ENCODE measurements at places on chromosomes 16 and 17.

DNA sequence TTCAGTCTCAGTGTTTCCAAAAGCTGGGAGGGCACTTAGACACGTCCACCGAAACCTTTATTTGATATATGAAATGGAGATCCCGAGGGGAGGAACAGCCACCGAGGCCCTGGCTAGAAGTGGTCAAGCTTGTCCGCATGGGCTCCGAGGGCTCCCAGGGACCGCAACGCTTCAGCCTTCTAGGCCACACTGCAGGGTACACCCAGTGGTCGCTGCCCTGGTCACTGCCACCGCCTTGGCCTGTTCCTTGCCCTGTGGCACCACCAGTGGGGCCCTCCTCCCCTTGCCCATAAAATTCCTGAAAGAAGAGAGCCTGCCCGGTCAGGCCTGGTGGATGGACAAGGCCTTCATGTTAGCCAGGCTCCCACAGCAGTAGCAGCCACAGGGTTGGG, 43.8 kb upstream of the SMPD3 start:
- no peak for DNase-seq

- DNase-seq, result no peak
Observed at GRCh38 chr17:19573075-19573474, 39.4 kb downstream of the SLC47A1 start.

DNA sequence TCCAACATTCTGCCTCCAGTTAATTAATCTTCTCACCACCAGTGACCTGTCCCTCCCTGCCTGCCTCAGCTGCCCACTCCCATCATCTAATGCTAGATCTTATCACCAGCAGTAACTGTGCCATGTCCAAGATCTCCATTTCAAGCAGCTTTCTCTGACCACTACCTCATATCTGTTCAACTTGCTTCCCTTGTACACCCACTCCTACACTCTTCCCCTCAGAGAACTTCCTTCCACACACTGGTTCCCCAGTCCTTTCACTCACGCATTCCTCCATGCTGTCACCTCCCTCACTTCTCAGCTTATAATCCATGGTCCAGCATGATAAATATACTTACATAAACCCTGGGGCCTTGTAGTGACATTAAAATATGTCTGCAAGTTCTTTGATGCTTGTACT, 31.8 kb upstream of the DYNLL2 start:
- no peak for DNase-seq

- no peak for DNase-seq
Observed at GRCh38 chr17:76156662-76156991, 15.6 kb upstream of the FOXJ1 start.

- no peak for DNase-seq
Observed at GRCh38 chr17:78026381-78026780, 67.9 kb downstream of the TNRC6C start.

- DNase-seq, result no peak
Observed at GRCh38 chr17:32783602-32784001, 93.3 kb downstream of the MYO1D start.

- no peak for DNase-seq
Observed at GRCh38 chr16:84803146-84803545, 16.6 kb upstream of the CRISPLD2 start.

DNA sequence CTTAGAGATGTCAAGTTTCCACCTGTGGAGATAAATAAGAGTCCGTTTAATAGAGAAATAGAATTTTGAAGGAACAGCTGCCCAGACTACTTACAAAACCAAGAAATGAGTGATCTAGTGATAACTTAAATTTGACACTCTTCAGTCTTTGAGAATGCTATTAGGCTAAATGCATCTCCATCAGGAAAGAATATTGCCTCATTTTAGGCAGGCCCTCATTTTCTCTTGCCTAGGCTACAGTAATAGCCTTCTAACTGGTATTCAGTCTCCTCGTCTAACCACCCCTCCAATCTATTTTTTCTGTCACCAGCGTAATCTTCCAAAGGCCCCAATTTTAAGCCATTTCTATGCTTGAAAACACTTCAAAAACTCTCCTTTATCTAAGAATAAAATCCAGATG, 537.8 kb upstream of the CA10 start:
- no peak for DNase-seq

GRCh38 chr17:40316571-40317344, 7.8 kb downstream of the RARA start:
- no peak for DNase-seq

GRCh38 chr16:66382171-66382965, 15.9 kb downstream of the CDH5 start:
- DNase-seq, result no peak

DNA sequence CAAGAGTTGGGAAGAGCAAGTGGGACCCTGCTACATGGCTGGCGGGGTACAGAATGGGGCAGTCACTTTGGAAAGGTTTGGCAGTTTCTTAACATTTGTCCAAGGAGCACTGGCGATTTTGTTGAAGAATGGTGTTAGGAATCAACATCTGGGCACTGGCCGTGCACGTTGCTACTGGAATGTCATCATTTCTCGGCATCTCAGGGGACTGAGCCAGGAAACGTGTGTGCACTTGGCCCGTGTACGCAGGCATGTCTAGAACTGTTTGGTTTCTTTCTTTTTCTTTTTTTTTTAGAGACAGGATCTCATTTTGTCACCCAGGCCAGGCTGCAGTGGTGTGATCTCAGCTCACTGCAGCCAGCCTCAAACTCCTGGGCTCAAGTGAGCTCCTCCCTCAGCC, 17.3 kb upstream of the FOXK2 start:
- no peak for DNase-seq

DNA sequence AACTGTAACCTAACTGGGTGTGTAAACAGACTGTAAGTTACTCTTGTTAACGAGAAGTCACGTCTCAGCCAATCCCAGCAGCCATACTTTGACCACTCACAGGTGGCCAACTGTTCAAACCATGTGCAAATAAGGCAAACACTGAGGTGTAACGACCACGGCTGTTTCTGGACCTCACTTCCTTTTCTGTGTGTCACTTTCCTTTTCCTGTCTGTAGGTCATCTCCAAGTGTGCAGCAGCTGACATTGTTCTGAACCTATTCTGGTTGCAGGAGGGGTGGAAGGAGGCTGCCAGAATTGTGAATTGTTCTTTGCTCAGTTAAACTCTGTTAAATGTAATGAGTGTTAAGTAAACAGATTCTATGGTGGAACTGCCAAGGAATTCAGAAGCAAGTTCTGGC, 627.4 kb downstream of the KCNJ2 start:
- no peak for DNase-seq

DNA sequence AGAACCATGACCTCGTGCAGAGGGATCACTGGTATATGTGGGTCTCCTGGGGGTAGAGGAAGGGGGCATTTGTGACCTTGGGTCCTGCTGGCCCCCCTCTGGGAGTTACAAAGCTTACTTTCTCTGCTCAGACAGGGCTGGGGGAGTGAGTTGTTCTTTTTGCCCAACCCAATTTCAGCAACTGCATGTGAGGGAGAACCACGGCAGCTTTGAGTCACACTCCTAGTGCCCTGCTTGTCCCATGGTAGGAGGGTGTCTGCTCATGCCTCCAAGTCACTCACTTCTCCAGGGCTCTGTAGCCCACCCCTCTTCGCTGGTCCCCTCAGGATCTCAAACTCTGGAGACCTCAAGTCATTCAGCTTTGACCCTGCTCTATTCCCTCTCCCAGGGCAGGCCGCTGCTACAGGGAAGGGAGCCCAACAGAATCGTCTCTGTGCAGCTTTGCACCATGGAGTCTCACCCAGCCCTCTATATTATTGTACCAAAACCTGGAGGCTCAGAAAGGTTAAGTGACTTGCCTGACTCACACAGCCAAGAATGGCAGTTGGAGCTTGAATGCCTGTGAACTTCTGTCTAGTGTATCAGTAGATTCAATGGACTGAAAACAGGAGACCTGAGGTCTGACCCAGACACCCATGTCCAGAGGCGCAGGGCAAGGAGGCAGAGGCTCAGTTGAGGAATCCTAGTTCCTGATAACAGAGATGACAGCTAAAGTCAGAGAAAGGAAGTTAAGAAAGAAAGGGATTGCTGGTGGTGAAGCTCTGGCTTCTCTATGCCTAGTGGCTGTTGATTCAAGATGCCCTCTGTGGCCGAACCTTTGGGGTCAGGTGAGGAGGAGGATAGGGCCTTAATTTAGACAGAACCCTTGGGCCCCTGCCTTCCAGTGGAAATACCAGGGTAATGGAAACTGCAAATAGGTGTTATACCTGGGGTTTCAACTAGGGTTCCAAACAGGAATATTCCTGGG, 14.6 kb upstream of the ETV4 start:
- no peak for DNase-seq

DNA sequence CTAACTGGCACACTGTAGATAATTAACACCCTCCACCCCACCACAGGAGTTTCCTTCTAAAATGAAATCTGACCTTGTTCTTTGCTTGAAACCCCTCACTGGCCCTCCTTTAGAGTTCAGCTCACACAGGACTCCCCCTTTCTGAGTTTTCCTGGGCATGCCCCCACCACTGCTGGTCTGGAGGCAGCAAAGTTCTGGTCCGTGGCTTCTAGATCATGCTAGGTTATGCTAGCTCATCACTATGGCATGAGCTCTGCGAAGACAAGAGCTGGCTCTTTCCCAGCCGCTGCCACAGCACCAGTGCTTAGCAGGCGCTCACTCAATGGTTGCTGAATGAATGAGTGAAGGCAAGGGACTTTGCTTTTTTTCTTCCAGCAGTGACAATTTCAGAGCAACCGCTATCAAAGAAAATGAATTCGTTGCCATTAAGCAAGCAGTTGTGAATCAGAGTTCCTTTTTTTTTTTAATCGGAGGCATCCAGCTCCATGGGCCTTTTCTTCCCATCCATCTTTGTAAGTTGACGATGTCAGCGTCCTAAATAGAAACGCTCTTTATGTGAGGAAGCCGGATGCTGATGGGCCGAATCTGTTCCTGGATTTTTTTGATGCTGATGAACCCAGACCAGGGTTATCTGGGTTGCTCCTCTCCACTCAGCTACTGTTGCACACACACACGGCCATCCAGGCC, 80.8 kb upstream of the NOL11 start:
- DNase-seq, result no peak

GRCh38 chr17:7650509-7651096, at the start of gene ATP1B2:
TSS of gene ATP1B2 (plus strand) at chr17:7650926. CDS start at chr17:7651519, 593 bp downstream.
- DNase-seq, result peak; percentile 44

DNA sequence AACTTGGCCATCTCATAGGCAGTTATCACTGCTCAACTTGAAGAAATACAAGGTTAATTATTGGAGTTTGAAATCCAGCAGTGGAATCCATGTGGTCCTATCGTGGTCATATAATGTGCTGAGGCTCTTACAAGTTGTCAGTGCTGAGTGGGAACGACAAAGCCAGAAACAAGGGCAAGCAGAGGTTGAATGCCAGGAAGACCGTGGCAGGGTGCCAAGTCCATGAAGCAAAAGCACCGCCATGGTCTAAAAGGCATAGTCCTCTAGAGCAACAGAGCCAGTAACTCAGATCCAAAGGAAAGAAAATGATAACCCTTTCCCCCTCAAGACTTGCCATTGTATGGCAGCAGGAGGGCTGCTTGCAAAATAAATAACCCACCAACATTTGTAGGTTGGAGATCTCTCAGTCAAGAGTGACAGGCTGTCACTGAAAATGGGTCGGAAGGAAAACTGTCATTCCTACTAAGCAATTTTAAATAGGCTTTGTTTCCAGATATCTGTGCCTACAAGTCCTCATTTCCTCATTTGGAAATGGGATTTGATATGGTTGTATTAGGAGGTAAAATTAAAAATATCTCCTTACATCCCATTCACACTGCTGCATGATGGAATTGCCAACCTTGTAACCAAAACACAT, 36.4 kb upstream of the HSBP1 start:
- no peak for DNase-seq

GRCh38 chr16:19291475-19291874, 5.9 kb downstream of the CLEC19A start:
- no peak for DNase-seq

GRCh38 chr17:38558728-38559050, 47.1 kb downstream of the SRCIN1 start:
- DNase-seq, result no peak

DNA sequence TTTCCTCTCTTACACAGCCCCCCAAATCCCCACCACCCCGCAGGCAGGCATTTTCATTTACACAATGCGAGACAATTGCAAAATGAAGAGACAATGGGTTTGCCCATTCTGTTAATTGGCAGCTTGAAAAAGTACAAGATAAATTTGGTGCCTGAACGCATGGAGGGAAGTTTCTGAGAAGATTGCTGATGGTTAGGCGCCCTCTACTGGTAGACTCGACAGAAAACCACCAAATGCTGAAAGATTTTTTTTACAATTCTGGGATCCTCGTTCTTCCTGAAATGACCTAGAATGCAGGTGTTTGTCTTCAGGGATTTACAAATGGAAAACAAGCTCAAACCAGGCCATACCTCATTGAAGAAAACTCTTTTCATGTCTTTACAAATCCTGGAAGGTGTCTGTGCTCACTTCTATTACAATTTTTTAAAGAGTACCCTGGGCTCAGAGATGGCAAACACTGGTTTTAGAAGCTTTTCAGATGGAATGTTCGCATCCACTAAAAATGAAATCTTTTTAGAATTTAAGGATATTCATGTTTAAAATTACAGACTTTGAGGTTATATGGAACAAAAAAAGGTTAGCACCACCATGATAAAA, 338.5 kb downstream of the PMP22 start:
- peak; percentile 9 for DNase-seq

DNA sequence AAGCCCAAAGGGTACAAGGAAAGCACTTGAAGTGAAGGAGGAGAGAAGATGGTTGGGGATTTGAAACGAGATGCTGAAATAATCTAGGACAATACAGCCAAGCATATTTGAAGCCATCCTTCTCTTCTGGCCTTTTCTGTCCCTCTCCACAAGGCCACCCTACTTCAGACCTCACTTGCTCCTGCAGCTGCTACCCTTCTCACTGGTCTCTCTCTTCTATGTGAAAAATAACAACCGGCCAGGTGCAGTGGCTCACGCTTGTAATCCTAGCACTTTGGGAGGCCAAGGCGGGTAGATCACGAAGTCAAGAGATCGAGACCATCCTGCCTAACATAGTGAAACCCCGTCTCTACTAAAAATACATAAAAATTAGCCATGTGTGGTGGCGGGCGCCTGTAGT, 33.2 kb upstream of the HAPSTR1 start:
- DNase-seq, result no peak

GRCh38 chr16:27323781-27324561, 10.2 kb downstream of the IL4R start:
- DNase-seq, result no peak

DNA sequence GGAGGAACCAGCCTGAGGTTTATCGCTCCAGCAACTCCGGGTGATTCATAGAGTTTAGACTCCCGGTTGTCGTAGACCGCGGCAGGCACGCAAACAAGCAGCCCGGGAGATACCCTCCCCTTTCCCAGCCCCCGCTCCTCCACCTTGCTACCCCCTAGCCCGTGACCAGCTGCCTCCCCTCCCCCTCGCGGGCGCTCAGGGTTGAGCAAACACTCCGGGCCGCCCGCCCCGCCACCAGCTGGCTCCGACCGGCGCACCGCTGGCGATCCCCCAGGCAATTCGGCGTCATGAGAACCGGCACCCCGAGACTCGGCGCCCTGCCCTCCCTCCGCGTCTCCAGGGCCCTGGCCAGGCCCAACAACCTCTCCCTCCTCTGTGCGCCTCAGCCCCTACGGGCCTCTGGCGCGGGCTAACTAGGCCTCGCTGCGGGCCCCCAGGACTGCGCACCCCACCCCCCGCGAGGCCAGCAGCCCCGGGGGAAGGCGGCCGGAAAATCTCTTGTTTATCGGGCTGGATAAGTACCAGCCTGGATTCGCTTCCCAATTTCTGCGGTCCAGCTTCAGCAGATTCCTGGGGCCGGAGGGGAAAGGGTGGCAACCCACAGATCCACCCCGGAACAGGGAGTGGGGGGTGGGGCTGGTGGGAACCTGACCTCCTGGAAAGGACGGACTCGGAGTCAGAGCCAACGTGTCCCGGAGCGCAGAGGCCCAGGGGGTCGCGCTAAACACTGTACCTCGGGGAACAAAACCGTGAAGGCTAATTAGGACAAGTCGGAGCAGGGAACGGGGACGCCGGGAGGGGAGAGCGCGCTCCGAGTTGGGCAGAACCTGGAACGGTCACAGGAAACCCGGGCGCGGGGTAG, 951 bp upstream of the GPRC5C start:
- DNase-seq, result no peak

Measured in T-helper 2 cell (primary cell).